Stimulated activated CD4-positive, alpha-beta T cell treated with anti-CD3 and anti-CD28 coated beads, Interleukin-12 subunit alpha, Interleukin-12 subunit beta, amount 100 ng/mL, for 24 hours (primary cell): ENCODE measurements at places on chromosomes 3 and 15.

DNA sequence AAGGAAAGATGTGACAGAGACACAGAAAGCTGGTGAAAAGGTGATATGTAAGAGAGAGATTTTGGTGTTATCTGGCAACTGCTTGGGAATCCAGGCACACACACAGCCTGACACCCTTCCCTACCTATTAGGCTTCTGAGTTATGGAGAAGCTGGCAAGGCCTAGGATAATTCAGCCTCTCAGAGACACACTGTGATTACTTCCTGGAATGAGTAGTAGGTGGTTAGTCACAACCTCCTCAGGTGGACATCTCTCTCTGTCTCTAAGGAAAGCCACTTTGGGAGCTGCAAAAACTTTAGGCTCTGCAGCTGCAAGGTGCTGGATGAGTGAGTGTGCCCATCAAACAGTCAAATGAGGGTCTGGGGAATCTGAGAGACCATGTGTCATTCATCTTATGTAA lies 201.9 kb downstream of the PDCD6IP start:
- no peak for DNase-seq

DNA sequence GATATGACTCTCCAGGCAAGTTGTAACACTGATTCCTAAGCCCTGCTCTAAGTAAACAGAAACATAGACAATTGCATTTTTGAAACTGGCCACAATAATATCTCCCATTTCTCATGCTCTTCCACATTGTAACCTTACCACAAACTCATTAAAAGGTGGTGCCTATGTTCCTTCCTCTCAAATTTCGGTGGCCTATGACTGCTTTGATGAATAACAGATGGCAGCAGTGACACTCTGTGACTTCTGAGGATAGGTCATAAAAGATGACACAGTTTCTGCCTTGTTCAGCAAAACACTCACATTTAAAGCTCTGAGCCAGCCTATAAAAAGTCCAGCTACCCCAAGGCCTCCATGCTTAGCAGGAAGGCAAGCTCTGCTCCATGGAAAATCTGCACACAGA lies 195.2 kb downstream of the EFHB start:
- no peak for DNase-seq

DNA sequence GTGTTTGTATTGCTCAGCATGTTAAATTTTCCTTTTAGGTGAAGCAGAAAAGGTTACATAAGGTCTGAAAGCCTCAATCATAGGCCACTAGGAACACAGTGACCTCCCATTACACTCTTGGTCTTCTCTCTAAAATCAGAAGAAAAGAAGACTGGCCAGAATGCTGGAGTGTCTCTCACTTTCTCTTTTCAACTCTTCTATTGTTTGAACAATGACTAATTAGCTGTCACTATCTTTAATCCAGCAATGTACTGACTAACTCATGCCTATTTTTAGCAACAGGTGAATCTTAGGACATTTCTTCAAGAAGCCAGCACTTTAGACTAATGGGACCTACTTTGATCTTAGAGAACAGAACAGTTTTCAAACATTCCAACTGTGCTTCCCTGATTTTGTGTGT lies 142.8 kb downstream of the TGFBR2 start:
- DNase-seq: no peak

GRCh38 chr3:134885877-134886621 lies 91.0 kb downstream of the EPHB1 start:
- no peak for DNase-seq

DNA sequence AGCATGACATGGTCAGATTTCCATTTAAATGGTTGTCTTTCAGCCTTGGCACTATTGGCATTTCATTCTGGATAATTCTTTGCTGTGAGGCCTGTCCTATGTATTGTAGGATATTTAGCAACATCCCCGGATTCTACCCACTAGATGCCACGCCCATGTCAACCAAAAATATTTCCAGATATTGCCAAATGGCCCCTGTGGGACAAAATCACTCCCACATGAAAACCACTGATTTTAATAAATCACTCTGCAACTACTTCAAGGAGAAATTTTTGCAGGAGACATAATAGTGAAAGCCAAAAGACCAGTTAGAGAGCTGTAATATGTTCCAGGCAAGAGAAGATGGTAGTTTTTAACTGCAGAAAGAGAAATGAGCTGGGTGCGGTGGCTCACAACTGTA lies 55.9 kb upstream of the RARB start:
- no peak for DNase-seq
